ENCODE measurements at places on chromosomes 4 and X.

DNA sequence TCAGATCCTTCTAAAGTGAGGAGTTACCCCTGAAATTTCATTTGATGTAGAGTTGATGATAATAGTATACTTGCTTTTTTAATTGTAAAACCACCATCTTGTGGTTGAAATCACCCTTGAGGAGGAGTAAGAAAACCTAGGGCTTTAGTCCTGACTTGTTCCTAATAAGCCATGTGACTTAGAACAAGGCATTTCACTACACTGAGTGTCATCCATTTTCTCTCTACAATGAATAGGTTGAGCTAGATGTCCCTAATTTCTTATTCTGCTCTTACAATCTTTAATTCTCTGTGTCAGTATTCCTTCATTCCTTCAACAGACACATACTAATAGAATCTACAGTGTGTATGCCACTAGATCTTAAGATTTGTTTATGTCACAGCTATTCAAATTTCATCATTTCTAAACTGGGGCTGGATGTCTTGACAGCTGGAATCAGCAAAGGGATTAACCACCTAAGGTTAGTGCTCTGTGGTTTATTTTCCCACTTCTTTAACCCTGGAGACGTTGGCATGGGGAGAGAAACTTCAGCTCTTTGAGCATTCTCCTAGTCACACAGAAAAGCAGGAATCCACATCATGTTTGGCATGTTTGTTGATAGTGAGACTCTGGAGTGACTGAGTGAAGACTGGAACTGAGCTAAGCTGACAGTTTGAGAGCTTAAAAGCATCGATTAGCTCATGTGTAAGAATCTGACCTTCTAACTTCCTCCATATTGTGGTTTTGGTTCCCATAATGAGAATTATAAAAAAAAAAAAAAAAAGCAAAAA lies 246.3 kb downstream of the NDST4 start:
- no peak for DNase-seq

DNA sequence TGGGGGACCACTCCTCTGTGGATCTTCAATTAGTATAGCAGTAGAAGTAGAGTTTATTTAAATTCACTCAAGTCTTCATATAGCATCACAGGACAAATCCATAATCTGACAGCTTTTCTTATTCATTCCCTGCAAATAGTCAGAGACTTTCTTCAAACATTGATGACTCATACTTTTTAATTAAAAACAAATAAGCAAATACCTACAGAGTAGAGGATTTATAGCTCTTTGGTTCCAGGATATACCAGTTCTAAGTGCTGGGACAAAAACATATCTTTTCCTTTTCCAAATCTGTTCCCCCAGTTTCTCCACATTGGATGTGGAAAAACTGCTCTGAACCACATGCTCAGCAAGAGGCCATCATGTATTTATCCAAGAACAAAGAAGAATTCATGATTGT lies 24.1 kb downstream of the EMCN start:
- no peak for DNase-seq

DNA sequence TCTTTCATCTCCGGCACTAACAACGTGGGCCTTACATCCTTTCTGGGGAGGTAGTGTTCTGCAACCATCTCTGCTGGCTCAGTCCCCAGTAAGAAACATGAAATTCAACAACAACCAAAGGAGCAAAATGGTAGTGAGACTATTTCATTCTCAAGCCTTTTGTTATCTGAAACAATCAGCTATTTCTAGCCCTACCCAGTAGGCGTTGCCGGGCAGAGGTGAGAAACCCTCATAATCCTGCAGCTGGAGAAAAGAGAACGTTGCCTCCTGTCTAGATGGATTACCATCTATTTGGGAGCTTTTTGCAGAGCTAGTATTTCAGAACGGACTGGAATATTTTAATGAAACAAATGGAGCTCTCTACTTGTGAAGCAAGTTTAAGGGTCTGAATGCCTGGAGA lies 66.4 kb upstream of the GPR174 start:
- DNase-seq = no peak

GRCh38 chr4:24794916-24795665 lies at the start of gene SOD3:
TSS of gene SOD3 (plus strand) at chr4:24795573. CDS start at chr4:24799522, 3,949 bp downstream.
- DNase-seq = no peak

GRCh38 chr4:26424153-26424552 lies 66.1 kb downstream of the CCKAR start:
- no peak for DNase-seq

DNA sequence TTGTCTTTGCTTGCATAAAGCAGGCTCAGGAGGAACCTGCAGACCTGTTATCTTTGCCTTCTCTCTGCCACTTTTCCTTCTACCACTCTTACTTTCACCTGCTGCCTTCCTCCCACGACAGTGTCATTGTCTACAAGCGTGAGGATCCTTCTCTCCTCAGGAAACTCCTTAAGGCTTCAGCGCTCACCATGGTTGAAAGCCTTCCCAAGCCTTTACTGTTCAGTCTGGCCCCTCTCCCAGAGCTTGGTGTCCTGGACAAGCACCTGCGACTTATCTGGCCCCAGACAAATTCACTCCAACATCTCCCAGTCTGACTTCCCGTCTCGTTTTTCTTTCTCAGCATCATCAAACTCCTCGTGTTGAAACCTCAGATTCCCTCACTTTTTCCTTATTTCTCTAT lies 31.0 kb downstream of the CC2D2A start:
- DNase-seq = no peak

- no peak for DNase-seq
These were observed 35.9 kb upstream of the GRPEL1 start for GRCh38 chr4:7103607-7104365.

GRCh38 chr4:37835806-37836205 lies 9.3 kb downstream of the PGM2 start:
- no peak for DNase-seq
